Fibroblast of mammary gland (primary cell): ENCODE measurements at places on chromosomes 7 and 10.

DNA sequence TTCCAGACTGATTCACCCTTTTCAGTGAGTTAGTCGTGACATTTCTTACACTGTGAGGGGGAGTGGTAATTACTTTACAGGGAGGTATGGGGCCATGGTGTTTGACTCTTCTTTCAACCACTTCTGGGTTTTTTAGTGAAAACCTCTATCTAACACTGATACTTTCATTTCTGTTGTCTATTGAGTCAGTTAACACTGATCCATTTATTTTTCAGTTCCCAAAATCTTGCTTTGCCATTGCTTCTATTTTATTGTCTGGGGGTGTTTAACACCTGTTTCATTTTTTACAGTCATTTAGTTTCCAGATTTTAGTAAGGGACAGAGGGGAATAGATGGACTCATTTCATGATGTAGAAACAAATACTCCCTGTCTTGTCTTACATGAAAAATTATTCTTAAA is 61.5 kb downstream of the HELLS start:
- no peak for DNase-seq

DNA sequence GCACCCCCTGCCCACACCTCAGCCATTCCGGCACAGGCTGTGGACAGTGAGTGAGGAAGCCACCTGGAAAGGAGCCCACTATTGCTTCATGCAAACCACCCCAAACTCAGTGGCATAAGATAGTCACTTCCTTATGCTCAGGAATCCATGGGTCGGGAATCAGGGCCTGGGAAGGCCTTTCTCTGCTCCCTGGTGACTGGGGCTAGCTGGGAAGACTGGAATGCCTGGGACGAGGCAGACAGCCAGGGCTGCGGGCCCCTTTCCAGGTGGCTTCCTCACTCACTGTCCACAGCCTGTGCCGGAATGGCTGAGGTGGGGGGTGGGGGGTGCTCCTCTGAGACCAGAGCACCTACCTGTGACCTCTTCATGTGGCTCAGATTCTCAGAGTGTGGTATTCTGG is 74.1 kb upstream of the GRB10 start:
- DNase-seq, result peak; percentile 15

GRCh38 chr10:102517553-102517952 is 13.8 kb downstream of the SUFU start:
- DNase-seq, result peak; percentile 42

GRCh38 chr10:132199268-132199853 is 12.6 kb downstream of the DPYSL4 start:
- DNase-seq, result no peak

GRCh38 chr10:93509816-93510215 is 13.4 kb downstream of the CEP55 start:
- DNase-seq, result no peak

- no peak for DNase-seq
Observed at GRCh38 chr7:131687296-131687695, 130.9 kb upstream of the PODXL start.
